ENCODE measurements at places on chromosomes 16 and 17.
A peak's percentile ranks its signal among the peaks of the same experiment; 100 is the strongest.

- H3K27me3 ChIP-seq, result no peaks in the 10 kb centered on the region
- H3K4me1 ChIP-seq, result no peaks in the 10 kb centered on the region
- H3K36me3 ChIP-seq, result no peaks in the 10 kb centered on the region
- DNase-seq, result no peak
- no peak overlapping the region for H3K27ac ChIP-seq
Observed at GRCh38 chr16:31365131-31365865, 10.3 kb downstream of the ITGAX start.

GRCh38 chr17:1010586-1010985 lies 13.7 kb downstream of the TIMM22 start:
- H3K36me3 ChIP-seq, result peaks cover 61% of the 10 kb centered on the region
- H3K4me1 ChIP-seq, result peaks cover under 1% of the 10 kb centered on the region
- no peak overlapping the region for H3K4me3 ChIP-seq
- no peaks in the 10 kb centered on the region for H3K27me3 ChIP-seq
- DNase-seq, result no peak

DNA sequence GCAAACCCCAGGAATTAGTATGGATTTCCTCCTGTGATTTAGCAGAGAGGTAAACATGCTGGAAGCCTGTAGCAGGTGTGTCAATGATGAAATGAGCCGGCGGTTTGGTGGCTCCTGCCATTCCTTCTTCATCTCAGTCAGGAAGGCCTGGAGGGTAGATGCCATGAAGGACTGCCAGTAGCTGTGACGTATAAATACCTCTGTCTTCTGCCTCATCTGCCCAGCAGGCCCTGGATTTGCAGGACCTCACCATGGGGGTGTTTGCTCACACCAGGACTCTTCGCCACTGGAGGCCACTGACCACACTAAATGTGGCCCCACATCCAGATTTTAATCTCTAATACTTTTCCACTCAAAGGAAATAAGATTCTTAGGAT lies 16.1 kb upstream of the SLC4A1 start:
- H3K4me1 ChIP-seq, result peaks cover 13% of the 10 kb centered on the region
- no peak overlapping the region for H3K27ac ChIP-seq
- H3K36me3 ChIP-seq, result no peaks in the 10 kb centered on the region
- no peak overlapping the region for H3K4me3 ChIP-seq

- no peak overlapping the region for H3K4me3 ChIP-seq
- DNase-seq, result no peak
- H3K27me3 ChIP-seq, result no peaks in the 10 kb centered on the region
- H3K27ac ChIP-seq, result no peak overlapping the region
- H3K4me1 ChIP-seq, result no peaks in the 10 kb centered on the region
- H3K36me3 ChIP-seq, result no peaks in the 10 kb centered on the region
Observed at GRCh38 chr16:59535298-59535697, 801.2 kb upstream of the GOT2 start.

DNA sequence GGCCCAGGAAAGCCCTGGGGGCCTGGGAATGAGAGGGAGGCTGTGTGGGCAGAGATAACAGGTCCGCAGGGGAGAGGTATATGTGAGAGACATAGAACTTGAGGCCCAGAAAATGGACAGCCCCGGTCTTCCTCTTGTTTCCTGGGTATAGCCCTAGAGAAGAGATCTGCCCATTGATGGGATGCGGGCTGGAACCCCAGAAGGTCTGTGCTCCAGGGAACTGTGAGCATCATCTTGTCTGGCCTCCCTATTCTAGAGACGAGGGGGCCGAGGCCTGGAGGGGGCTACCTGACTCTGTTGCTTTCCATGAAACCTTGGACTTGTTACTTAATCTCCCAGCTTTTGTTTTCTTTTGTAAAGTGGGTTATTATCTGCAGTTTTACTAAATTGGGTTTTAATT lies 53.9 kb downstream of the NKD1 start:
- H3K4me1 ChIP-seq, result peaks cover 44% of the 10 kb centered on the region
- H3K27me3 ChIP-seq, result no peaks in the 10 kb centered on the region
- no peak for DNase-seq
- H3K4me3 ChIP-seq, result no peak overlapping the region
- H3K27ac ChIP-seq, result no peak overlapping the region

- H3K4me1 ChIP-seq, result no peaks in the 10 kb centered on the region
- peaks cover 21% of the 10 kb centered on the region for H3K36me3 ChIP-seq
- no peaks in the 10 kb centered on the region for H3K27me3 ChIP-seq
- H3K4me3 ChIP-seq, result no peak overlapping the region
- no peak overlapping the region for H3K27ac ChIP-seq
Observed at GRCh38 chr17:2444382-2444781, 43.5 kb upstream of the MNT start.

GRCh38 chr16:71441348-71442050 lies 355 bp downstream of the TLE7 start:
- peaks cover 6% of the 10 kb centered on the region for H3K27me3 ChIP-seq
- H3K36me3 ChIP-seq, result no peaks in the 10 kb centered on the region
- DNase-seq, result no peak
- H3K4me3 ChIP-seq, result no peak overlapping the region
- no peak overlapping the region for H3K27ac ChIP-seq
- peaks cover 5% of the 10 kb centered on the region for H3K4me1 ChIP-seq

GRCh38 chr16:26651464-26651863 lies 415.3 kb upstream of the C16orf82 start:
- H3K36me3 ChIP-seq, result no peaks in the 10 kb centered on the region
- H3K4me1 ChIP-seq, result no peaks in the 10 kb centered on the region
- H3K27me3 ChIP-seq, result no peaks in the 10 kb centered on the region

GRCh38 chr17:17978481-17979424 lies 6.1 kb downstream of the DRC3 start:
- H3K27ac ChIP-seq, result no peak overlapping the region
- H3K4me3 ChIP-seq, result no peak overlapping the region
- H3K4me1 ChIP-seq, result no peaks in the 10 kb centered on the region
- DNase-seq, result no peak

DNA sequence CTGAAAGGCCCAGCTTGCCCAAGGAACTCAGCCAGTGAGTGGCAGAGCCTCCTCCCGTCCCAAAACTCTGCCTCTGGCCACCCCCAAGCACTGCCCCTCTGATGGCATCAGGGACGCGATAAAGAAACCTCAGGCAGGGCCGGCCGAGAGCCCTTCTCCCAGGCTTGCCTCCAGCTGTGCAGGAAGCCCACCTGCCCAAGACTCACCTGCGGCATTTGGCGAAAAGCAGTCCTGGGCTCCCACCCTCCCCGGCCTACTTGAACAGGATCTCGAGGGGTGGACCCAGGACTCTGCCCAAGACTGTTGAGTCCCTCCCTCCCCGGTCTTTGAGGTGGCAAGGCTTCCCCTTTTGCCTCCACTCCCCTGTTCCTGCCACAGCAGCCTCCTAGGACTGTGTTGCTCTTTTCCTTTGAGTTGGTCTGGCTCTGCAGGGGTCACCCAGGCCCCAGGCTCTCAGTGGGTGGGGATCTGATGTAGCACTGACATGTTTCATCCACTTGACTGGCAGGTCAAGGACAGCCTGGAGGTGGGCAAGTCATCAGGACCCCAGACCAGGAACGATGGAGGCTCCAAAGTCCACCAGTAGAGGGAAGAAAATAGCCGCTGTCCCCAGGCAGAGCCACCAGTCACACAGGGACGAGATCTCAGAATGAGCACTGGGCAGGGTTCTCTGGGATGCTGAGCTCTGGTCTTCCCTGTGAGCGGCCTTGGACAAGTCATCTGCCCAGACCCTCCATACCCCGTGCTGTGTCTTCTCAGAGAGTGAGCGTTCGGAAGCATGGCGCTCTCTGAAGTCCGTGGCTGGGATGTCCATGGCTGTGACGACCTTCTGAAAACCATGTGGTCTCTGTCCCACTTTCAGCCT lies 111.0 kb upstream of the TNRC6C start:
- no peak for DNase-seq
- no peaks in the 10 kb centered on the region for H3K36me3 ChIP-seq
- H3K4me1 ChIP-seq, result peaks cover 62% of the 10 kb centered on the region
- no peaks in the 10 kb centered on the region for H3K27me3 ChIP-seq
- H3K27ac ChIP-seq, result no peak overlapping the region

GRCh38 chr17:33175562-33175961 lies 117.5 kb downstream of the ASIC2 start:
- peaks cover 4% of the 10 kb centered on the region for H3K27me3 ChIP-seq
- DNase-seq, result no peak
- no peak overlapping the region for H3K4me3 ChIP-seq
- H3K36me3 ChIP-seq, result no peaks in the 10 kb centered on the region

- DNase-seq, result peak; percentile 41
- H3K27me3 ChIP-seq, result peaks cover 7% of the 10 kb centered on the region
- no peaks in the 10 kb centered on the region for H3K36me3 ChIP-seq
- no peaks in the 10 kb centered on the region for H3K4me1 ChIP-seq
- H3K4me3 ChIP-seq, result no peak overlapping the region
- H3K27ac ChIP-seq, result no peak overlapping the region
Observed at GRCh38 chr16:86761111-86762031, 183.0 kb downstream of the FOXL1 start.

- H3K4me1 ChIP-seq, result no peaks in the 10 kb centered on the region
- H3K27me3 ChIP-seq, result no peaks in the 10 kb centered on the region
- H3K27ac ChIP-seq, result no peak overlapping the region
- no peak for DNase-seq
- peaks cover 57% of the 10 kb centered on the region for H3K36me3 ChIP-seq
- no peak overlapping the region for H3K4me3 ChIP-seq
Observed at GRCh38 chr16:70774261-70774660, 26.7 kb downstream of the VAC14 start.

DNA sequence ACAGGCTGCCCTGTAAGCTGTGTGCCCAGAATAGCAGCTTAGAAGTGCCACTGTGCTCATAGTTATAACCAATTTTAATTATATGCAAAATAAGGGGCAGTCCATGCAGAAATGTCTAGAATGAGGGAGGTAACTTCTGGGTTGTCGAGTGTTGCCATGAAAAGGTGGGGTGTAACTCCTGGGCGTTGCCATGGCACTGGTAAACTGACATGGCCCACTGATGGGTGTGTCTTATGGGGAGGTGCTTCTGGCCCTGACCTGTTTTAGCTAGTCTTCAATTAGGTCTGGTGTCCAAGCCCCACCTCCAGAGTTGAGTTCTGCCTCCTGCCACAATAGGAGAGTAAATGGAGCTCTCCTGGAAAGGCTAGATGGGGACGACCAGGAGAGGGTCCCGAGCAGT lies 120.6 kb downstream of the SALL1 start:
- no peak for DNase-seq
- H3K27ac ChIP-seq, result no peak overlapping the region

DNA sequence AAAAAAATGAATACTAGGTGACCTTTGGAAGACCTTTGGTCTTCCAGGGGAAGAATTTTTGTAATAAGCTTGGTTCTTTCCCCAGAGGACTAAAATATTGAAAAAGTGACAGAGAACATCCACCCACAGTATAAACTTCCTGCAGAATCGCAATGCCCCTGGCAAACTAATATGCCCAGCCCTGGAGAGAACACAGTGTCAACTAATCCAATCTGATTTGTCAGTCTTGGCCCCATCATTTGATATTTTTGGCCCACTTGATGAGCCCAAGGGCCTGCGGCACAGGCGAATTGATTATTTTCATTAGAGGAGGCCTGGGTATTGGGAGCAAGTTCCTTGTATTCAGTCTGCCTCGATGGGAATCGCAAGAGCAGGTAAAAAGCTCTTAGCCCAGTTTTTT lies 98.4 kb downstream of the MAP2K6 start:
- no peak overlapping the region for H3K4me3 ChIP-seq
- H3K4me1 ChIP-seq, result no peaks in the 10 kb centered on the region
- no peaks in the 10 kb centered on the region for H3K27me3 ChIP-seq
- H3K36me3 ChIP-seq, result peaks cover 8% of the 10 kb centered on the region
- DNase-seq, result no peak

DNA sequence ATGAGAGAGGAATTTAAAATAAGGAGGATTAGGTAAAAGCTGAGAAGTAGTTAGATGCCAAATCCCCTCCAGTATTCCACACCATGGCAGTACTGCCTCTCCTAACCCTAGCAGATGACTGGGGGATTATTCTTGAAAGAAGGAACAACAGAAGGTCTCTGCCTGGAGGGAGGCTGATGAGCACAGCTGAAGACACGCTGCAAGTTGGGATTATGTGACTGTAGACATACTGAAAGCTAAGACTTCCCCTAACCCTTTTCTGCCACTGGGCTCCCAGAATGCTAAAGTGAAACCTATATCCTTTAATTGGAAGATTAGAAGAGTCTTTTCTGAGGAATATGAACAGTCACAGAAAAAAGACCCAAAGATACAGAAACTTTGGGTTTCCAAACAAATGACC lies 27.7 kb upstream of the SLC46A1 start:
- no peak overlapping the region for H3K4me3 ChIP-seq
- no peaks in the 10 kb centered on the region for H3K27me3 ChIP-seq
- no peak for DNase-seq
- no peaks in the 10 kb centered on the region for H3K4me1 ChIP-seq

GRCh38 chr17:81863833-81864768 lies 3.8 kb upstream of the P4HB start:
- H3K27ac ChIP-seq, result no peak overlapping the region
- no peak overlapping the region for H3K4me3 ChIP-seq
- H3K27me3 ChIP-seq, result peaks cover 3% of the 10 kb centered on the region
- H3K4me1 ChIP-seq, result peaks cover 69% of the 10 kb centered on the region
- peaks cover 38% of the 10 kb centered on the region for H3K36me3 ChIP-seq

- H3K36me3 ChIP-seq, result no peaks in the 10 kb centered on the region
- H3K27me3 ChIP-seq, result no peaks in the 10 kb centered on the region
- no peak overlapping the region for H3K27ac ChIP-seq
- H3K4me3 ChIP-seq, result no peak overlapping the region
- H3K4me1 ChIP-seq, result no peaks in the 10 kb centered on the region
Observed at GRCh38 chr17:8732406-8733085, 12.1 kb downstream of the CCDC42 start.

- H3K4me3 ChIP-seq, result peak overlapping the region; percentile 10
- H3K27ac ChIP-seq, result no peak overlapping the region
- H3K27me3 ChIP-seq, result no peaks in the 10 kb centered on the region
- peaks cover 10% of the 10 kb centered on the region for H3K4me1 ChIP-seq
- no peaks in the 10 kb centered on the region for H3K36me3 ChIP-seq
- DNase-seq, result peak; percentile 51
Observed at GRCh38 chr17:67293251-67294203, 48.5 kb upstream of the HELZ start.

DNA sequence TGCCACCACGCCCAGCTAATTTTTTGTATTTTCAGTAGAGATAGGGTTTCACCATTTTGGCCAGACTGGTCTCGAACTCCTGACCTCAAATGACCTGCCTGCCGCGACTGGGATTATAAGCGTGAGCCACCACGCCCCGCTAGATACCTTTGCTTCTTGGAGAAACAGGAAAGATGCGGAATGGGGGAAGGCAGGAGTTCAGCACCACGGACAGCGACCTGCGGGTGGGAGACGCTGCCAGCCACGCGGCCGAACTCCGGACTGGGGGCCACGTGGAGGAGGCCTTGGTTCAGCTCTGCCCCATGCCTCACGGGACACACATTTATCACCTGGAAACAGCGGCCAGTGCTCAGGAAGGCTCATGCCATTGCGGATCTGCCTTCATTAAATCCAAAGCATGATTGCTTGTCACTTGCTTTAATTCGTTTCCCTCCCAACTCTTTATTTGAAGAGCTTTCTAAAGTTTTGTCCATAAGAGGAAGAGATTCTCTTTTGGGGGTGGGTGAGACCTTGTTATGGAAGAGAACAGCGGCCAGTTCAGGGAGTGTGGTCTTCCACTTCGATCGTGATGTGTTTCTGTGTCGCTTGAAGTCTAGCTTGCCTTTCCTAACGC lies 219.9 kb downstream of the ENGASE start:
- H3K36me3 ChIP-seq, result no peaks in the 10 kb centered on the region
- no peak overlapping the region for H3K27ac ChIP-seq
- no peak overlapping the region for H3K4me3 ChIP-seq
